ENCODE measurements at places on chromosomes 11 and 22. TPM values are rescaled to one million over a fixed set of nuclear protein-coding genes. Genes with fewer than 3 reads are reported as not detected.

Gene GAL3ST1
- 0.06 TPM for polyA plus RNA-seq

Gene RAG2
- polyA plus RNA-seq, result not detected

DNA sequence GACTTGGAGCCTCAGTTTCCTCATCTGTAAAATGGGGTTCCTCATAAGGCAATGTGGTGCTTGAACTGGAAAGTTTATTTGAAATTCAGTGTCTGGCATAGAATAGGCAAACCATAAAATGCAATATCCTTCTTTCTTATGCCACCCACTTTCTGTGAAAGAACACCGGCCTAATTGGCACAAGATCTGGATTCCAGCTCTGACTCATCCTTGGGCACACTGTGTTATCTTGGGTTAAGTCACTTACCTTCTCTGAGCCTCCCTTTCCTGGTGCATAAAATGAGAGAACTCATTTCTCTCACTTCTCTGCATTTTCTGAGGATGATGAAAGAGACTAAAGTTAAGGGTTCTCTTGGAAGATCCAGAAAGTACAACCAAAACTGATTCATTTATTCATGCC lies 5.1 kb downstream of the INSC start:
- no peak for DNase-seq

DNA sequence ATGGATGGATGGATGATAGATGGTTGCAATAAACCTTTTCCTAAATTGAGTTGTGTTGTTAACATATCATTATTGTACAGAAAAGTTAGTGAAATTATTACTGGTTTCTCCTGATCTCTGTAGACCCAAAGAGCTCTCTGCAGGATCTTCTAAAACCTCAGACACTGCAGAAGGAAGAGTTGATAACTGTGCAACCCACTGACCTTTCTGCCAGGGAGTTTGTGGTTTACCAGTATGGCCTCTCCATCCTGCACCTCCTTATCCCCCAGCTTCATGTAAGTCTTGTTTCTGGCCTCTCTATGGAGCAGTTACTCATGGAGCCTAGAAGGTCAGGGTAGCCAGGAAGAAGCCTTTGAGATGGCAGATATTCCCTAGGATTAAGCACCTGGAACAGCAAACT lies 45.6 kb downstream of the BTG4 start:
- DNase-seq, result no peak

Gene WT1
- not detected for polyA plus RNA-seq

DNA sequence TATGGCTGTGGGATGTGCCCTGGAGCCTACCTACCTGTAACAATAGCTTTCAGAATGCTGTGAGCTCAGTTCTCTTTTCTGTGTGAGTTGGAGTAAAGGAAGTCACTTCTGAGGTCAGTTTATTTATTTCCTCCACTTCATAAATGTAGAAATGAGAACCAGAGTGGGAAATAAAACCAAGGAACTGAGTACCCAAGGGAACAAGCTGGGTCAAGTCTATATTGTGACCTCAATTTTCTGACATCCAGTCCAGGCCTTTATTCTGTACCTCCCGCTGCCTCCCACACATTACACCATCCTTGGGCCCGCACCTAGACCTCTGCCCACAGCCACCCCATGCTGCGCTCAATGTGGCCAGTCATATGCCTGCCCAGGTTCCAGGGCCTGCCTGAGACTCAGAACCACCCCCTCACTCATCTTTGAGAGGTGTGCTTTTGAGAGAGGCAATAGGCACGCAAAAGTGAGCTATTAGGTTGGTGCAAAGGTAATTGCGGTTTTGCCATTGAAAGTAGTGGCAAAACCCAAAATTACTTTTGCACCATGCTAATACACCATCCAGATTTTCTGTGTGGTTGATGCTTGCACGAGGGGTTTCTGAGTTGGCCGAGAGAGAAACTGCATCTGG lies 9.8 kb downstream of the MS4A6E start:
- DNase-seq, result no peak

GRCh38 chr11:68120273-68121066 lies 718 bp downstream of the CHKA start:
- DNase-seq, result no peak

Gene YPEL4
- polyA plus RNA-seq, result 1.1 TPM

GRCh38 chr11:95337972-95338429 lies 107.0 kb upstream of the SESN3 start:
- DNase-seq, result no peak

Measured in AG04450 (cell line).